ENCODE measurements at places on chromosomes 6 and 20.

GRCh38 chr6:27662769-27663168 lies 189.9 kb upstream of the ZNF184 start:
- no peak for DNase-seq

DNA sequence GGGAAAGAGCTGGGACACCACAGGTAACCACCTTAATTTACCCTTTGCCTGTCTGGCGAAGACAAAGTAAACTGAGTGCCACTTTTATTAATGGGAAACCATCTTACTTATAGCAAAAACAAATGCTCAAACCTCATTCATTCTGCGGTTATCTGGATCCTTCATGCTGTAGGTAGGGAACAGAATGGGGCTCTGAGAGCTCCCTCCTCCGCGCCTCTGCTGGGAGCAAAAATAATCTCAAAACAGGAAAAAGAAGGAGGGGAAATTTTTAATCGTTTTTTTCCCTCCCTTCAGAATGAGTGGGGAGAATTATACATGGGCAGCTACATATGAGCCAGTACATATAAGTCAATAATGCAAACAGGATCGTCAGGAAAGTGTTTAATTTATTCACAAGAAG lies 177.3 kb downstream of the GMPR start:
- DNase-seq = no peak

DNA sequence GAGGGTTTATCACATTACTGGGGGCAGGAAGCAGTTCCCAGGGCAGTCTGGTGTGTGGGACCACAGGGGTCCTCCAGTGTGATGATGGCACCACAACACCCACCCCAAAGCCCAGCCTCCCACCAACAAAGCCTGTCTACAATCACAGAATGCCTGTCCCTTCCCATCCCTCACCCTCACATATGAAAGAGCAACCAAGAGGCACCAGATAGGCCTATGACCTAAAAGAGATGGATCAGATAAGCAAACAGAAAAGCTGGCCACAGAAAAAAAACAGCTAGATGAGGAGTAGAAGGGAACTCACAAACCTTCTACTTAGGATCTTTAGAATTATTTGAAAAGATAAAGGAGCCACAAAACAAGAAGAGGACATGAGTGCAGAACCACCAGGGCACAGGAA lies 54.3 kb downstream of the SERAC1 start:
- no peak for DNase-seq

DNA sequence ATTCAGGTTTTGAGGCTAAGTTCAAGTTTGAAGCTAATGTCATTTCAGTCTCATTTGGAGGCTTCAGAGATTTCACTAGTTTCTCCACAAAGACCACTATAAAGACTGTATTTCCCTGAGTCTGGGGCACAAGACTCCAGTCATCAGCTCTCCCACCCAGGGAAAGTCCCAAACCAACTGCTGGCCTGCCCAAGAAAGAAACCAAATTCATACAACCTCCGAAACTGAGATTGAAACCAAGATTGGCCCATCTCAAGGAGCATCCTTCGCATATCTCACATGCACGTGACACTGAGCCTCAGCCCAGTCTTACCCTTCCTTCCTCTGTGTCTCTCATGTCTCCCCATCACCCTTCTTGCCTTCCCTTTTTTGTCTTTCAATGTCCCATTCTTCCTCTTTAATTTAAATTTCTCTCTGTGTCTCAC lies 3.5 kb upstream of the LTA start:
- DNase-seq = no peak

DNA sequence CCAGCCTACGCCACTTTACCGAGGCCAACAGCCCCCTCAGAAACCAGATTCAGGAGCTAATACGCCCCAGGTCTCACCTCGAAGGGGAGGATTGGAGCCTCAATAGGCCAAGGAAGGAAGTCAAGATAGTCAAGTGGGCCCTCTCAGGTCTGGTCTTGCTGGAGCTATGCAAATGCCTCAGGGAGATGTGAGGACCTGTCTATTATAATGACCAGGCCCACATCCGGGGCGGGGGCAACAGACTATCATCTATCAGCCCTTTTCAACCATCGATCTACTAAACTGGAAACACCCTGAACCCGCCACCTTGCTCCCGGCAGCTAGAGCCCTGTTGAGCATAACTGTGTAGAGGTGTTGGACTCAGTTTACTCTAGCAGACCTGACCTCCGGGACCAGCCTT lies 12.7 kb upstream of the GSTA3 start:
- DNase-seq = no peak

DNA sequence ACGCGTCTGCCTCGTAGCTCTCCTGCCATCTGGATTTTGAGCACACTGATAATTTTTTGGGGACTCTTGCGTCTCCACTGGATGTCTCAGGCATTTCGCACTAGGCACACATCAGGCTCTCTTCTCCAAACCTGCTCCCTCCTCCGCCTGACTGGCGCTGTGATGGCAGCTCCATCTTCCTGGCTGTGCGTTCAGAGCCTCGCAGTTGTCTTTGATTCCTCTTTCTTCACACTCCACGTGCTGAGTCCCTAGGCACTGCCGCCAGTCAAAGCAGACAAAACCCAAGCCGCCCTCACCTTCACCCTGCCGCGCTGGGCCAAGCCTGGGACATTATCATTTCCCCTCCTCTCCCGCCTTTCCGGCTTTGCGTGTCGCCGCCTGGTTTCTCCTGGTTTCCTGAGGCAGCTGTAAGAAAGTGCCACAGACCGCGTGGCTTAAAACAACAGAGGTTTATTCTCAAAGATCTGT lies 778 bp downstream of the PSMG4 start:
- DNase-seq = peak; percentile 35

DNA sequence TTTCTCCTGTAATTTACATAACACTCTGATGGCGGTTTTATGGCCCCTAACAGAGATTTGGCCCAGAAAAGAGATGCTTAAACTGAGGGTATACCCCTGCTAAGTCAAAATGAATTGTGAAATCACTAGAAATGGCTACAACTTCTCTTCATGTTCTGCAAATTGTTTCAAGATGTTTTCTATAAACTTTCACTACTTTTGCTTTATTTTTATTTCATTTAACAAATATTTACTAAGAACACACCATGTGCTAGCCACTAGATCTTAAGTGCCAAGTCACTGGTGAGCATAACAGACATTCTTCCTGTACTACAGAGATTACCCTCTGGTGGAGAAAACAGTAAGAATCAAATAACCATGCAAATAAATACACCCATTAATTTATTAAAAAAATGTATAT lies 87.6 kb downstream of the KCNQ5 start:
- DNase-seq = no peak

DNA sequence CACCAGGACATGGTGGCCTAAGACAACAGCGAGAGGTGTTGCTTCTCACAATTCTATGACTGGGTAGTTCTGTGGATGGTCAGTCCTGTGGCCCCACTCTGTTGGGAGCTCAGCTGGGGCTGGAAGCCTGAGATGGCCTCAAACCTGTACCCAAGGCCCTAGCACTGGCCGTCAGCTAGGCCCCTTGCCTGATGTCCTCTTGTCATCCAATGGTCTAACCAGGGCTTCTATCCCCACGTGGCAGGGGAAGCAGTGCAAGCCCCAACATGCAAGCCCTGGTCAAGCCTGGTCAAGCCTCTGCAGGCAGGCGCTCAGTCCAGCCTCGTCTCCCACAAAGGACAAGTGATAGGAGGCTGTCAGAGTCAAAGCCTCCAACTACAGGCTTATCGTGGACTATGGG lies 196.5 kb upstream of the CST7 start:
- no peak for DNase-seq
